HAP-1 (cell line): ENCODE measurements at places on chromosomes 3 and 15.

DNA sequence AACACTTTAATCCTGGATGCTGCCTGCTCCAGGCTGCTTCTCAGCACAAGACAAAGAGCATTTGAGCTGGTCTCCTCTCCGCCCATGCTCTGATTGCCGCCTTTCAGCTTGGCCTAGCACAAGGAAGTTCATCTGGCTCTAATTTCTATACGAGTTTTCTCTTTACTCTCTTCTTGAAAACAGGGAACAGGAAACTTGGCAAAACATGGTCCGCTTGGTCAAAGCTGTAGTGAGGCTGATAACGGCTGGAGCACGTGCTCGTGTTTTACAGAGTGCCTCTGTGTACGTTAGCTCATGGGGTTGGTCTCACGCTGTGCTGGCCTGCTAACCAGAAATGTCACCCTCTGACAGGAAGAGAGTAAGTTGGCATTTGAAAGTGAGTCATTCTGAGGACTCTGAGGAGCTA, 19.2 kb downstream of the RARRES1 start:
- DNase-seq: no peak

GRCh38 chr3:133491481-133492059, 81.9 kb upstream of the CDV3 start:
- DNase-seq: no peak

DNA sequence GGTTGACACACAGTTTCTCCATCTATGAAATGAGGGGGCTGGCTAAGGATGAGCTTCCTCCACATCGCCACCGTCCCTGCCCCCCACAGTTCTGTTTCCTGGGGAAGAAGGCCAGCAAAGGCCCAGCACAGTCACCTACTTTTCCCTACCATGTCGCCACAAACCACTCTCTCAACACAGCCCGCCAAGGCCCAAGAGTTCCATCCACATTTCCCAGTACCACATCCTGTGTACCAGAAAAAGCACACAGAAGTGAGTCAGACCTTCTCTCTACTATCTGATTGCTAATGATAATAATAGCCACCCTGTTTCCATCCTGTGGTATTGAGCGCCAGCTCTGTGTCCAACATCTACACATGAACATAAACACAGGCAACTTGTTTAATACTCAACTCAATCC, 30.3 kb upstream of the C15orf39 start:
- no peak for DNase-seq

DNA sequence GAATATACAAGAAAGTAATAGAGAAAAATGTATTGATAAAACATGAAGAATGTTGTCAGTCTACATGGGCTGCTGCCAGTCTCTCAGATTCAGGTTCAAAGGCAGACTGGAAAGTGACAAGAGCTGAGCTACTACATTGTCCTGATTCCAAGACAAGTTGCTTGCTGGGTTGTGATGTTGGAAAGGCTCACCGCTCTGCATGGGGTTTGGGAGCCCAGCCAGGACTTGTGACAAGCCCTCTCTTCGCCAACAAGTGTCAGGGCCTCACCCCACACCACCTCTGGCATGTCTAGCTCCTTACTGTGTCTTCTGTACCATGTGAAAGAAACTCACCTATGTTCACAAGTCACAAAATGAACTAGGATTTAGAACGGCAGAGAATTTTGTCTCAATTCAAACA, 43.0 kb upstream of the SH3GL3 start:
- no peak for DNase-seq

- DNase-seq: no peak
Observed at GRCh38 chr15:48297668-48298067, 33.6 kb upstream of the DUT start.

DNA sequence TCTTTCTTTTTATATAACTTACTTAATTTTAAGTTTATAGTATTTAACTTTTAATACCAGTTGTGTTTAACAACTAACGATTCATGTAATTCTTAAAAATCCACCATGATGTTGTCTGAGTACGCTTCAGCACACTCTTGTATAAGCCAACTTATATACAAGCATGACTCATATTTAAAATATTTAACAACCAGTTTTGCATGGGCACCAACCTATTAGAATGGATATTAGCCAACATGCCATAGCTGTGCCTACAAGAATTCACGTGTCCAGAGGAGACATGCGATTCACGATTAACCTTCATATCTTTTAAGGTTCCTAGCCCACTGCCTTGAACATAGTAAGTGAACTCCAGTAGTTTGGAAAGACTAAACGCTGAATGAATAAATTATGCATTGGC, 1023.2 kb downstream of the TBL1XR1 start:
- DNase-seq: no peak

- no peak for DNase-seq
Observed at GRCh38 chr3:38210141-38210757, 44.9 kb downstream of the OXSR1 start.

DNA sequence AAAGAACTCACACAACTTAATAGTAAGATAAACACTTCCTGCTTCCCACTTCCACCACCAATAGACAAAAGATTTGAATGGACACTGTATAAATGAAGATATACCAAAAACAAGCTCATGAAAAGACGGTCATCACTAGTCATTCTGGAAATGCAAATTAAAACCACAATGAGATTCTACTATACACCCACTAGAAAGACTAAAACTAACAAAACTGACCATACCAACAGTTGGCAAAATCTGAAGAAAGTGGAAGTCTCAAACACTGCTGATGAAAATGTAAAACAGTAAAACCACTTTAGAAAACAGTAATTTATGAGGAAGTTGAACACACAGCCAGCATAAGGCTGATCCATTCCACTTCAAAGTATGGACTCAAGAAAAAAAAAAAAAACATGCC, 35.6 kb upstream of the CD96 start:
- DNase-seq: no peak

- no peak for DNase-seq
Observed at GRCh38 chr3:11047500-11047899, 55.0 kb downstream of the SLC6A1 start.

DNA sequence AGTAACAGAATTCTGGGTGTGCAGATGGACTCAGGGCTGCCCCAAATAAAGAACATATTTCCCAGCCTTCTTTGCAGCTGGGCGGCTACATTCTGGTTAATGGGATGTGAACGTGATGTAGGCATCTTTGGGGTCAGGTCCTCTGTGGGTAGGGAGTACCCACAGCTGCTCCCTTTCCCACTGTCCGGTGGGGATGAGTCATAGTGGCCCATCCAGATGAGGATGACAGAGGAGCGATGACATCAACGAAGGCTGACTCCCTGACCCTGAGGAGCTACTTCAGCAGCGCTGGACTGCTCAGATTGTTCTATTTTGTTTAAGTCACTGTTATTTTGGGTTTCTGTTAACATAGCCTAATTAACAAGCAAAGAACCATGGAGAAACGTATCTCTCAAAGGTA, 38.0 kb downstream of the SRPRB start:
- DNase-seq: no peak

DNA sequence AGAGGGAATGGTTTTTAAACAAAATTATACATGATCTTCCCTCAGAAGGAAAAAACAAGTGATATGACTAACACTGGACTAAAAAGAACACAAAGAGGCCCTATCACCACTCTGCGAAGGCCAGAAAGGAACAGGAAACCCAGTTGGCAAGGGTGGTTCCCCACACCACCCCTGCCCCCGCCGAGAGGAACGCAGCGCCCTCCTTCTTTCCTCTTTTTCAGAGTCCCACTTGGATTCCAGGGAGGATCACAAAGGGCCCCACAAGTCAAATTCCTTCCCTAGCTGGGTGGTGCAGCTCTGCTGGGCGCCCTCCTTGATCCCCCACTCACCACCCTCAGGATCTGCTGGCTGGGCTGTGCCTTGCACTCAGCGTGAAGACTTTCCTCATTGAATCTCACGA, 29.8 kb downstream of the PLA1A start:
- no peak for DNase-seq

DNA sequence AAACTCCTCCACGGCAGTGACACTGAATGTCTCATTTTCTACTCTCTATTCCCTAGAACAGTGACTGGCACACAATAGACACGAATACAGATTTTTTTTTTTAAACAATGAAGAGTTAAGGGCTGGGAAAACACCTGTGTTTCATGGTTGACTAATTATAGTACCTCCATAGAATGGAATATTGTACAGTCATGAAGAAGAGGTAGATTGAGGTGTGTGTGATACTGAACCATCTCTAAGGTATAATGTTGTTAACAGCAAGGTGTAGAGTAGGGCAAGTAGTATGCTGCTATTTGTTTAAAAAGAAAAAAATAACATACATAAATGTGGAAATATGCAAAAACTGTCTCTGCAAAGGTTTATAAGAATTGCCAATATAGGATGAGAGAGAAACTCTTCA, 5.2 kb upstream of the RARRES1 start:
- DNase-seq: no peak

GRCh38 chr15:65732698-65733097, 59.4 kb downstream of the DENND4A start:
- no peak for DNase-seq

DNA sequence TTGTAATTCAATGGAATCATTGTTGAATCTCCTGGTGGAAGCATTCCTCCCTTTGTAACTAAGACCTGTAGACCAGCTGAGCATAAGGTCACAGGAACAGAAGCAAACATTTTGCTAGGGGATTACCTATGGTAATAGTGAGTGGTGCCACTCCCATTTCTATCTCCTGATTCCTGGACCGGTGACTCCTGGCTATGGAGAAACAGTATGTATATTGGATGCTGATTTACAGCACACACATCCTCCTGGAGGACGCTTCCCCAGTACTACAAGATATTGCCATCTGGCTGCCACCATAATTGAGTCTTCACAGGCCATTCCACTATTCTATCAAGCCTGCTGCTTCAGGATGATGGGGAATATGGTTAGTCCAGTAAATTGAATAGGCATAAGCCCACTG, 33.3 kb upstream of the XCR1 start:
- DNase-seq: no peak

DNA sequence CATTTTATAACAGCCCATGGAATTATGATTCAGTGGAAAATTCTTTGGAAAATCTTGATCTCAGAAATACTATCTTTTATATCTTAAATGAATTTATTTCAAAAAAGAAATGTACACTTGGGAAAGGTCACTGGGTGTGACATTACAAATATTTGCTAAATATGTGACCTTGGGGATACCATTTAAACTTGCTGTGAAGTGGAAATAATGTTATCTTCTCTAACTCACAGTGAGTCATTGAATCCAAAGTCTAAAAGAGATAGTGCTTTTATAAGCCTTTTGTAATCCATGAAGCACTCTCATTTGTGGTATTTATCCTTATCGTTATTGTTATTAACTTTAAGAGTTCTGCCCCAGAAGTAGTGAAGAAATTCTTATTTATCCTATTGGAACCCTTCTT, 289.8 kb upstream of the SEMA6D start:
- no peak for DNase-seq

GRCh38 chr3:161549261-161549660, 52.7 kb downstream of the OTOL1 start:
- DNase-seq: no peak

- DNase-seq: no peak
Observed at GRCh38 chr3:153293265-153293664, 131.2 kb downstream of the RAP2B start.

GRCh38 chr15:77481670-77482069, 61.0 kb downstream of the HMG20A start:
- DNase-seq: no peak

DNA sequence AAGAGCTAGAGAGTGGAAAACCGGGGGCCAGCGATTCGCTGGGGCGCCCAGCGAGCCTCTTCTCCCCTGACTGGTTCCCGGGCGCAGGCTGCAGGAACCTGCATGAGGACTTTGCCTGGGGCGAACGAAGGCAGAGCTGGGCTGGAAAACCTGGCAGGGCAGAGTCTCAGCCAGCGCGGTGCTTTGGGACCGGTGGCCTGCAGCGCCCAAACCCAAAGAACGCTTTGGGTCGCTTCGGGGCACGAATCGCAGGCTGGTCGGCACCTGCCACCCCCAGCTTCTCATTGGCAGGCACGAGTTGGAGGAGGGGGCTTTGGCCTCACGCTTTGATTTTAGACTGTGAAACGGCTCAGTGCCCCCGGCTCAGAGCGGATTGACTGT, 3.0 kb downstream of the ONECUT1 start:
- DNase-seq: no peak

DNA sequence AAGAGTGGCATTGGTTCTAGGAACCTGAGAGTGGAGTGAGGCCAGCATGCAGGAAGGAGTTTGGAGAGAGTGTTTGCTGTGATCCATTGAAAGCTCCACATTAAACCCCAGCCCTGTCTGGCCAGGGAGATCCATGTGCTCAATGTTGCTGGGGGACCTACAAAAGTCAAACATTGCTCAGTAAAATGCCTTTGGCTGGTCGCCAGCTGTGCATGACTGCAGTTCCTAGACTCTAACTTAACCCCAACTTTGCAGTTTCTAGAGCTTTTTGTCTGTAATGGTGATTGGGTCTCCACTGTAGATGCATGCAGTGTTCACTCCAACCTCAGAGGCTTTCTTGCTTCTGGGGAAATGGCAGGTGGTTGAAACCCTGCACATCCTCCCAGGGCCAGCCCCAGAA, 99.7 kb upstream of the ABHD17C start:
- no peak for DNase-seq

DNA sequence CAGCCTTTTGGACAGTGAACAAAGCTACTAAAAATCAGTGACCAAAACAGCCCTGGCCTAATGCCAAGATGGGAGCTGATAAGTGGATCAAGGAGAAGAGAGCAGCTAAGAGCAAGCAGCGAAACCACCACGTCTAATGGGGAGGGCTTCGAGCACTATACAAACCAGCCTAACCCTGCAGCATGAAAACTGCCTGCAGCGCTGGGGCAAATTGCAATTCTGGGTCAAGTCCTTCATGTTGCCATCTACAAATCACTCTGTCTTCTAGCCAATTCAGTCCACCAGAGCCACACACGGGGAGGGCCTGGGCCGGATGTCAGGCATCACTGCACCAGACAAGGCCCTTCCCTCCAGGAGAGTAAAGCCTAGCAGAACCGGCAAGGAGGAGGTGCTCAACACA, 30.5 kb upstream of the SPATA12 start:
- DNase-seq: no peak

DNA sequence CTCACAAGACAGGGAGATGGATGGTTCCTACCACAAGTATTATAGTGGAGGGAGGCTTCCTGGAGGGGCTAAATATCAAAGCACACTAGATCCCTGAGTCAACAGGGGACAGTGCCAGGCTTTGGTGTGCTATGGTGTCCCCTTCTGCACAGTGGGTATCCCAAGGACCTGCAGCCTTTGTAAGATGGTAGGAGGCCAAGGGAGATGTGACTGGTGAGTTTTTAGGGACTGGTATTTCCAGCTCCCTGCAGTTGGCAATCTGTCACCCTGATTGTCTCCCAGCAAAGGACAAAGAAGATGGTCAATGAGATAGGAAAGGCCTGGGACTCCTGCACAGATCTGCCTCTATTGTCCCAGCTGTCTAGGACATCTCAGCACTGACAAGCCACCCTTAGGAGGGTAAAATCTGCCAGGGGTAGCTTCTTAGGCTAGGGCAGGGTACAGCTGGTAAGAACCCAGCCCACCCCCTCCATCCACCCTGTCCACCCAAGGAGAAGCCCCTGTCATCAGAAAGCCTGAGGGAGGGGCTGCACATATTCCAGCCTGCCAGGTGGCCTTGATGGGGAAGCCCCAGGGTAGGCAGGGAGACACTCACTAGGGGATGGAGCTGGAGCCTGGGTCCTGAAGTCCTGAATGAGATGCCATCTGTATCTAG, 631 bp downstream of the CYP1A1 start:
- DNase-seq: no peak
